HS-27A (cell line): ENCODE measurements at places on chromosomes 12 and 14.

DNA sequence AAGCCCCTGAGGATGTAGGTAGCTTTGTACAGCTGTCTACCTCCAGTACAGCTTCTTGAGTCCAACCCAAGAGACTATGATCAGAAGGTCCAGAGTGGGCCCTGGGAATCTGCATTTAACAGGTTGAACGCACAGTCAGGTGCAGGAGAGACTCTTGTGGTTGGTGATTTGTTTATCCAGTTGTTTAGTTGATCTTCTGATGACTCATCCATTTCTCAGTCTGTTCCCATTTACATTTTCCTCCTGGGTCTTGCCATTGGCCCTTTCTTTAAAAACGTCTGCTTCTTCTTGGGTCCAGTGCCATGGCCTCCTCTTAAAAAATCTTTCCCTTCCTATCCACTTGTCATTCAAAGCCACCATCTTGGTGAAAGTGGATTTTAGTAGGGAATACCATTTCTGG, 734.2 kb downstream of the MED13L start:
- DNase-seq, result no peak

- no peak for DNase-seq
These were observed 74.4 kb downstream of the DAAM1 start for GRCh38 chr14:59262717-59263454.

GRCh38 chr14:88518592-88519512, 36.0 kb downstream of the PTPN21 start:
- peak; percentile 15 for DNase-seq

GRCh38 chr12:7624478-7624877, 41.2 kb downstream of the APOBEC1 start:
- no peak for DNase-seq

- DNase-seq, result no peak
These were observed 95.5 kb upstream of the RPL10L start for GRCh38 chr14:46747001-46747652.

GRCh38 chr12:128365651-128366231, 98.8 kb downstream of the TMEM132C start:
- no peak for DNase-seq

GRCh38 chr12:52208424-52209165, 16.8 kb upstream of the KRT80 start:
- no peak for DNase-seq

DNA sequence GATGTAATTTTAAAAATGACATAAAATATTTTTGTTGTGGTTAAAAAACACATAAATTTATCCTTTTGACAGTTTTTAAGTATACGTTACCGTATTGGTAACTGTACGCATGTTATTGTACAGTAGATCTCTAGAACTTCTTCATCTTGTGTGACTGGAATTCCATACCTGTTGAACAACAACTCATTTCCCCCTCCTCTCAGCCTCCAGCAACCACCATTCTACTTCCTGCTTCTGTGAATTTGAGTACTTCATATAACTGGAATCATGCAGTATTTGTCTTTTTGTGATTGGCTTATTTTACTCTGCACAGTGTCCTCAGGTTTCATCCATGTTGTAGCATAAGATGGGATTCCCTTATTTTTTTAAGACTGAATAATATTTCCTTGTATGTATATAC, 113.6 kb upstream of the ATF1 start:
- DNase-seq, result no peak
